ENCODE measurements at places on chromosomes 3 and 15. TPM values are rescaled to one million over a fixed set of nuclear protein-coding genes. Genes with fewer than 3 reads are reported as not detected.

- H3K27me3 ChIP-seq: peaks cover 2% of the 10 kb centered on the region
- no peak overlapping the region for H3K27ac ChIP-seq
- no peak for DNase-seq
- no peaks in the 10 kb centered on the region for H3K36me3 ChIP-seq
- H3K4me1 ChIP-seq: peaks cover 7% of the 10 kb centered on the region
These were observed 121.4 kb downstream of the FAM43A start for GRCh38 chr3:194806991-194807630.

RLBP1 gene
- total RNA-seq: 6.3 TPM

DNA sequence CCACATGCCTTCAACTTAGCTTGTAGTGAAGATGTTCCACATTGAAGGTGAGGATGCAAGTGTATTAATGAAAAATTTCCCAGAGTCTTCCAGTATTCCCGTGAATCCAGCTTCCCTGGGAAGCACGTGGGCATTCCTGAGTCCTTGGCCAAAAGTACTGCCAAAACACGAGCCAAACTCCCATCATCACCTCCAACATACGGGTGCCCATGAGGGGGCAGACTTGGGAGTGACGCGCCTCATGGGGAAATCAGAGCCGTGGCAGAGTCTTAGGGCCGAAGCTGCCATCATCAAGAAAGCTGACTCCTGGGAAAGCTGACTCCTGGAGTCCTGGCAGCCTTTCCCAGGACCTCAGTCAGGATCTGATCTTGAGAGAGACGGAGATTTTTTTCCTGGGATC lies 20.1 kb upstream of the TM2D3 start:
- no peaks in the 10 kb centered on the region for H3K27me3 ChIP-seq
- peaks cover 6% of the 10 kb centered on the region for H3K4me1 ChIP-seq
- DNase-seq: no peak

TLE3 gene
- total RNA-seq: 89.9 TPM

- no peak for DNase-seq
- H3K36me3 ChIP-seq: no peaks in the 10 kb centered on the region
- H3K4me1 ChIP-seq: peaks cover 10% of the 10 kb centered on the region
- H3K4me3 ChIP-seq: no peak overlapping the region
- no peaks in the 10 kb centered on the region for H3K27me3 ChIP-seq
- H3K27ac ChIP-seq: no peak overlapping the region
These were observed 423.2 kb downstream of the PYDC2 start for GRCh38 chr3:191884132-191884531.

ZNF662 gene
- not detected for total RNA-seq

- DNase-seq: no peak
- peaks cover 2% of the 10 kb centered on the region for H3K27me3 ChIP-seq
- no peaks in the 10 kb centered on the region for H3K4me1 ChIP-seq
These were observed 141.0 kb downstream of the OTOL1 start for GRCh38 chr3:161637559-161637958.

DNA sequence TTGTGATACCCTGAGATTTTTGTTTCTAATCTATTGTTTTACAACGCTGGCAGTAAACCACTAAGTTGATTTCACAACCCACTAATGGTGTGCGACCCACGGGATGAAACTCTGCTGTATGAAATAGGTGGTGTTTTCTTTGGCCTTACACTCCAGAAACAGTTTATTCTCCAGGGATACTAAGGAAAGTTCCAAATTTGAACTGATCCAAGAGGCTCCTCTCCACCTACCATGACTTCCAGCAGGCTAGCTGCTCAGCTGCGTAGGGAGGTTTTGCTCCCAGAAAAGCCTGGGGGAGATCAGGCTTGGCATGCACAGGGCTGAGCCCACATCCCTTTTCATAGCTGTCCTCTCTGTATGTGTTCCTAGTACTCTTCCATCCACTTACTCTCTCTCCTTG lies 71.5 kb downstream of the FAM174B start:
- no peak overlapping the region for H3K27ac ChIP-seq
- H3K36me3 ChIP-seq: peaks cover 3% of the 10 kb centered on the region
- no peaks in the 10 kb centered on the region for H3K27me3 ChIP-seq
- no peak for DNase-seq

GRCh38 chr3:197730200-197730599 lies 6.5 kb downstream of the RUBCN start:
- DNase-seq: no peak
- H3K27ac ChIP-seq: no peak overlapping the region
- no peak overlapping the region for H3K4me3 ChIP-seq
- H3K4me1 ChIP-seq: peaks cover 10% of the 10 kb centered on the region
- no peaks in the 10 kb centered on the region for H3K27me3 ChIP-seq
- peaks cover 15% of the 10 kb centered on the region for H3K36me3 ChIP-seq

DNA sequence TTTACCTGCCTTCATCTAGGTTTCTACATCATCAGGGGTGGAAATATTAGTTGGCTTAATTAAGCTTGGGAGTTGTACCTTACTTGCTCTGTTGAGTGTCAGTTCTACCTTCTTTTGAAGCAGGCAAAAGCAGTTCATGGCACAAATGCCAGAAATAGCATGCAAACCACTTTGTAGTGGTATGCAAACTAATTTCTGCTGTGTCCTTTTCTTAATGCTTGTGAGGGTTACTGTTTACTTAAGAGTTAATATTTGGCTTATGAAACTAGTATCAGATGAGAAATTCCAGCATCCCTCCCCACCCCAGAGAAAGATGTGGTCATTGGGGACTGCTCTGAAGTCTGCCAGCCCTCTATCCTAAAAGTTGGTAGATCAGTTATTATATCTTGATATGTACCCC lies 7.1 kb downstream of the ATP2C1 start:
- H3K36me3 ChIP-seq: no peaks in the 10 kb centered on the region
- no peaks in the 10 kb centered on the region for H3K27me3 ChIP-seq
- no peak for DNase-seq

DNA sequence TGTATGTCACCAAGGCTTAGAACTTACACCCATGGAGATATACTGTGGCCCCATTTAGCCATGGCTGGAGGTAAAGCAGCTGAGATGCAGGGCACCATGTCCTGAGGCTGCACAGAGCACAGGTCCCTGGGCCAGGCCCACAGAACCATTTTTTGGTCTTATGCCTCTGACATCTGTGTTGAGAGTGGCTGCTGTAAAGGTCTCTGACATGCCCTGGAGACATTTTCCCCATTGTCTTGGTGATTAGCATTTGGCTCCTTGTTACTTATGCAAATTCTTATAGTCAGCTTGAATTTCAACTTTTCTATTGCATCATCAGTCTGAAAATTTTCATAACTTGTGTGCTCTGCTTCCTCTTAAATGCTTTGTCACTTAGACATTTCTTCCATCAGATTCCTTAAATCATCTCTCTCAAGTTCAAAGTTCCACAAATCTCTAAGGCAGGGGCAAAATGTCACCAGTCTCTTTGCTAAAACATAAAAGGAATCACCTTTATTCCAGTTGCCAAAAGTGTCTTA lies 701.3 kb downstream of the EPHA3 start:
- H3K4me1 ChIP-seq: no peaks in the 10 kb centered on the region
- DNase-seq: no peak
- no peak overlapping the region for H3K4me3 ChIP-seq
- no peaks in the 10 kb centered on the region for H3K36me3 ChIP-seq

All from neural crest cell (in vitro differentiated cells).